ENCODE measurements at places on chromosomes 5 and 9.

GRCh38 chr9:99357575-99357974 is 135.5 kb downstream of the SEC61B start:
- DNase-seq: no peak

DNA sequence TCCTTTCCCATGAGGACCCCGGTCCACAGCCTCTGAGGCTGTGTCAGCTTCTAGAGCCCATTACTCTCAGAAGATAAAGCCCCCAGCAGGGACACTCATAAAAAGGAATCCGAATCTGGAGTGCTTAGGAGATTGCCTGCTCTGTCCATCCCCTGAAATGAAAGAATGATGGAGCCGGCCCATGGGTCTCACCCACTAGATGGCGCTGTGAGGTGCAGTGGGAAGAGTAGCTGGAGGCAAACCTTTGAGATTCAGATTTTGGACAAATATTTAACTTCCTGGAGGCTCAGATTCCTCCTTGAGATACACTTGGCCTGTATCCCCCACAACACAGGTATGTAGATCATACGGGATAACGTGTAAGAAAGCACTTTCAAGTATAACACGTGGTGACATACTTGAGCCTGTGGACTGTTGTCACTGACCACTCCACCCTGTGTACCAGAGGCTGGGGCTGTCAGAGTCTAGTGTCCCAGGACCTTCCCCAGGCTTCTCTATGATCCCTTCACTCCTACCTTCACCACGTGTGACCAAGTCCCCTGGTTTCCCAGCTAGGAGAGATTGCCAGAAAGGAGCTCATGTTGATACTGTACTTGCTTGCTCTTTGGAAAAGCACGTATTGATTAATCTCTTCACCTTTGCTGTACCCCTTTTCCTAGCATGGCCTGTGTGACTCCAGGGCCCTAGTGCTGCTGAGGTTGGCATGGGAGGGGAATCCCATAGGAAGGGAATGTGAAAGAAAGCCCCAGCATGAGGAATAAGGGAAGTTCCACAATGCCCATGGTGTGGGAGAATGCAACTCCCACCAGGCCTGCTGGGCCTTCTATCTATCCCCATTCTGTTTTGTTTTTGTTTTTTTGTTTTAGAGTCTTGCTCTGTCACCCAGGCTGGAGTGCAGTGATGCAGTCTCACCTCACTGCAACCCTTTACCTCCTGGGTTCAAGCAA is 32.1 kb downstream of the TRMO start:
- DNase-seq: no peak

GRCh38 chr5:125679522-125679921 is 743.7 kb upstream of the GRAMD2B start:
- DNase-seq: no peak

DNA sequence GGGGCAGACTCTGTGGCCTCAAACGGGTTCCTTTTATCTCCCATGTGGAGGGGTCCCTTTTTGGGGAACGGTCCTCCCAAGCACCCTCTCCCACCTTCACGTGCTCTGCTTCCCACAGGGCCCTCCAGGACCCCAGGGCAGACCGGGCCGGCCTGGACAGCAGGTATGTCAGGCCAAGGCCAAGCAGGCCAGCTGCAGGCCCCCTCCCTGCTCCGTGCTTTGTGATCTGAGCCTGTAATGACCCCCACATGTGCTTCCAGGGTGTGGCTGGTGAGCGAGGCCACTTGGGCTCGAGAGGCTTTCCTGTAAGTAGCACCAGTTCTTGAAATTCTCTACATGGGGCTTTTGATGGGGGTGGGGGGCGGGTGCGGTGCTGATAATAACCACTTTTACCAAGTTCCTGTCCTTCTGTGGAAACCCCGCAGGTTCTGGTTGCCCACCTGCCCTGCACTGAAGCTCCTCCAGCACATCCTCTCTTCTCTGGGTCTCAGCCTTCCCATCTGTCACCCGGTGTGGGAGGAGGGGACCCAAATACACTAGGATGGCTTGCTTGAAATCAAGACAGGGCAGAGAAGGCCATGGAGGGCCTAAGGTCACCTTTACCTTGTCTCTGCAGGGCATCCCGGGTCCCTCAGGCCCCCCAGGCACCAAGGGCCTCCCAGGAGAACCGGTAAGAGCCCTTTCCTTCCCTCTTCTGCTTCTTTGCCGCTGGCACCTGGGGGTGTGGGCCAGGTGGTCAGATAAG is 57.9 kb upstream of the ORM1 start:
- DNase-seq: no peak

DNA sequence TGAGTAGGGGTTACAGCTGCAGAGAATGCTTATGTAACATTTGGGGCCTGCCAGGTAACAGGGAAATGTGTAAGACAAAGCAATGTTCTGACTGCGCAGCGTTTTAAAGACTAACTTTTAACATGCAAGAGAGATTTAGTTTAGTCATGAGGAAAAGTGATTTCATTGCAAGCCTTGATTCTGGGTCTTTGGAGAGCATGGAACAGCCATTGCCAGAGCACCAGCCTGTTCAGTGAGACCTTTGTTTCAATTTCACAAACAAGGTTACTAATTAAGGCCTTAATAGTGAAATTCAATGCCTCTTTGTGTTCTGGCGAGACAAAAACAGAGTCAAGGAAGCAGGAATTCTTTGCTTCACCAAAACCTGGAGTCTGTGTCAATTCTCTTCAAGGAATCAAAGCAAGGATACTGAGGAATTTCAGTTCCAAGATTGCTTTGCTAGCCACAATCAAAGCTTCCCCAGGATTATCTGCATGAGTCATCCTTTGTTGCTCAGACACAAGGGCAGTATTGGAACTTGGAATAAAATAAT is 14.4 kb downstream of the CKMT2 start:
- DNase-seq: no peak

- DNase-seq: no peak
Observed at GRCh38 chr9:77170991-77171699, 6.2 kb upstream of the VPS13A start.

DNA sequence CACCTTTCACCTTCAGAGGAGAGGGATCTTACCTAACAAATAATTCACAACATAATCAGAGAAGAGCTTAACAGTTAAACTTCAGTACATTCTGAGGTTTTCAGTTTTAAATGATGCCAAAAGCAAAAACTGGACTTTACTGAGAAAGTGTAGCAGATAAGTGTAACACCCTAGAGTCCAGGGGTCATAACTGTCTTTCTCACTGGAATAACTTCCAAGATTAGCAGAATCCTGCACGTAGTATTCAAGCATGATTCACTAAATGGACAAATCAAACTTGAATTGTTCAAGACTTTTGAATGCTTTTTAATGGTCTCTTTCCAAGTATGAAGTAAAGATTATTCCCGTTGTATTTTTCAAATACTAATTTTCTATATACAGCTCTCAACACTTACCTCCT is 180.1 kb upstream of the NREP start:
- no peak for DNase-seq

- DNase-seq: no peak
Observed at GRCh38 chr9:127011772-127012171, 97.2 kb downstream of the RALGPS1 start.

DNA sequence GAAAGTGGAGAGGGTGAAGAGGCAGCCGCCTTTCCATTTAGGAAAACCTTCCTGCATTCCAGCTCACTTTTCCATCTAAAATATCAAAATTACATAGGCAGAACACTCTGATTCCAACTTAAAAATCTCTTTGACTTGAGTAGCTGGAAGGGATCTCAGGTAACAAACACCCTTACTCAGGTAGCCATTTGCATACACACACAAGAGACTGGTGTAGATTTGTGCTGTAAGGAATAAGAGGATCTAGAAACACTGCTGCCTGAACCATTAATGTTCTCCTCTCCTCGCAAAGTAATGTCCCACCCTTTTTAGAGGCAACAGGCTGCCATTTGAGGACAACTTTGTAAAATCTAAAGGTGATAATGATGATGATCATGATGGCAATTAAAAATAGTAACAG is 53.5 kb downstream of the BNC2 start:
- no peak for DNase-seq

DNA sequence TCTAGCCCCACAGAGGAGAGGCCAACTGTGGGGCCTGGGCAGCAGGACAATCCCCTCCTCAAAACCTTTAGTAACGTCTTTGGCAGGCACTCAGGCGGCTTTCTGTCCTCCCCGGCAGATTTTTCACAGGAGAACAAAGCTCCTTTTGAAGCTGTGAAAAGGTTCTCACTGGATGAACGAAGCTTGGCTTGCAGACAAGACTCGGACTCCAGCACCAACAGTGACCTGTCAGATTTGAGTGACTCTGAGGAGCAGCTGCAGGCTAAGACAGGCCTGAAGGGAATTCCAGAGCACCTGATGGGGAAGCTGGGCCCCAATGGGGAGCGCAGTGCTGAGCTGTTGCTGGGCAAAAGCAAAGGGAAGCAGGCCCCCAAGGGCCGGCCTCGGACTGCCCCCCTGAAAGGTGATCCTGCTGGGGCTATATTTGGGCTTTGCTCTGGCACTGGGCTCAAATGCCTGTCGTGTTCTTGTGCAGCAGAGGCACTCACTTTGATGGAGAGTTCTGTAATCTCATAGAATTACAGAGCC is 39.4 kb downstream of the KDM3B start:
- DNase-seq: no peak

DNA sequence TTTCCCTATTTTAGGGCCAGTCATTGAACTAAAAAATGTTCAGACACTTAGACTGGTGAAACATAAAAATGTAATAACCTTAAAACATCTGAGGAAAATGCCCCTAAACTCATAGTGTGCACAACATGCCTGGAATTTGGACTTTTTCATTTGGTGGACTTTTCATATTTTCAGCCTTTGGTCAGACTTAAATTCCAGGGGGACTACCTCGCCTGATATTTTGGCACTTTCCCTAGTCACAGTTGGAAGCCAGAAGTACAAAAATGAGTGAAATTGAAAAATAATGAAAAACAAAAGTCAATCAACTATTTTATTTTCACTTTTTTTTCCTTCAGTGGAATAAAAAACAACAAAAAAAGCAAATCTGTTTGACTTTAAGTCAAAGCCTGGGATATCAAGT is 256.2 kb downstream of the ACTL7B start:
- no peak for DNase-seq

DNA sequence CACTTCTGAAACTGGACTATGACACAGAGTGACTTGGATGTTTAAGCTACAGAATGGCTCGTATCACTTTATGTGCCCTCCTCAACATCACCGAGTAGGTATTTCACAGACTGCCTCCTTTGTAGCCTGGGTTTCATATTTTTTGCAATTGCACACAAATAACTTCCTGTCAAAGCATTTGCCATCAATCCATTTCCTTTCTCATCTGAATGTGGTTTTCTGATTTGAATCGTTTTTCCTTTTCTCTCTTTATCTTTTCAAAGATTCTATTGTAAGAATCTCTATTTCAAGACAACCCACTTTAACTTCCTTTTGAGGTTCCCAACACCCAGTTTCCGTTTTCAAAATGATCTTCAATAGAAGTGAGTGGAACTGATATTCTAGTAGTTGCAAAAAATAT is 563.8 kb upstream of the ARRDC3 start:
- DNase-seq: no peak

GRCh38 chr9:128724744-128725211 is 851 bp upstream of the ZDHHC12 start:
- peak; percentile 59 for DNase-seq

- no peak for DNase-seq
Observed at GRCh38 chr9:83670381-83670780, 37.4 kb downstream of the UBQLN1 start.

DNA sequence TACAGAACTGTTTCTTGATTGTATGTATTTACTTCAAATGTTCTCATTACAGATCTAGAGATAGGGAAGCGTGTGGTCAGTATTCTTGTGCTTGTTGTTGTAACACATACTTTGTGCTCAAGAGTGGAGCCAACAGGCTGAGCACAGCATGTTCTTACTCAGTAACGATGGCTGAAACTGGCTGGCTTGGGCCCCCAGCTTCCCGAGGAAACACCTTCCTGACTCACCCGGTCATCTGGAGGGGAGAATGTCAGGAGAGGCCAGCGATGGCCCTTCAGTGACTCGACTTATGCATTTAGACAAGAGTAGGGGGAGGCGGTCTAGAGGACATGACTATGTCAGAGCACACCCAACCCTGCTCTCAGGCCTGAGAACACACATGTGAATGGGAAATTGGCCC is 25.6 kb downstream of the ZNF474 start:
- no peak for DNase-seq

DNA sequence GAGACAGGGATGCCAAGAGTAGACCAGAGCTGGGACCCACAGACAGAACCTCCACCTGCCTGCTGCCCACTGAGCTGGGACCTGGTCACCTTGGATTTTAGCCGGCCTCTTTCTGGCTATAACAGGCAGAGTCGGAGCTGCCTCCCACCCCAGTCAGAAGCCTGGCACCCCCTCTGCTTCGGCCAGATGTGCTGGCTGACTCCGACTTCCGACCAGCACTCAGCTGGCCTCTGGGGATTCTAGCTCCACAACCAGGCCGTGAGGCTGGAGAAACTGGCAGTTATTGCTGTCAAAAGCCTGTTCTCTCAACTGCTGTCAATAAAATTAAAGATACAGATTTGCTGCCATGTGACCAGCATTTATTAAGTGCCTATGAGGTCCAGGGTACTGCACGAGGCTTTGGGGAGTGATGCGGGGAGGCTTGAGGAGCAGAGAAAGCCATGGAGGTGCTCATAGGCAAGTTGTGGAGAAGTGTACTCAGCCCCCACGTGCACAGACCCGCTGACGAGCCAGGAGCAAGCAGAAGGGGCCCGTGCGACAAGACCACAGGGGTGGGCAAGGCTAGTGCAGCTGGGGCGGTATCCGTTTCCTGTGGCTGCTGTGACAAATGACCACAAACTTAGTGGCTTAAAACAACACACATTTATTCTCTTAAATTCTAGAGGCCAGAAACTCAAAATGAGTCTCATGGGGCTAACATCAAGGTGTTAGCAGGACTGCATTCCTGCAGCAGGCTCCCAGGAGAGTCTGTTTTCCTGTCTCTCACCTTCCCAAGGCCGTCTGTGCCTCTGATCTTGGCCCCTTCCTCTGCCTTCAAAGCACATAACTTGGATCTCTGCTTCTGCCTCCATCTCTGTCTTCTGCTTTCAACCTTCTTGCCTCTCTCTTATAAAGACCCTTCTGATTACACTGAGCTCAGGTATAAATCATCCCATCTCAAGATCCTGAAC is 13.1 kb downstream of the GFI1B start:
- DNase-seq: no peak

GRCh38 chr5:138440159-138441073 is 1.6 kb downstream of the REEP2 start:
- no peak for DNase-seq
